ENCODE measurements at places on chromosomes 1 and 21.

GRCh38 chr1:4267381-4268261 is 367.5 kb upstream of the C1orf174 start:
- no peak for DNase-seq

GRCh38 chr1:40161888-40162397 is 756 bp downstream of the RLF start:
- no peak for DNase-seq

DNA sequence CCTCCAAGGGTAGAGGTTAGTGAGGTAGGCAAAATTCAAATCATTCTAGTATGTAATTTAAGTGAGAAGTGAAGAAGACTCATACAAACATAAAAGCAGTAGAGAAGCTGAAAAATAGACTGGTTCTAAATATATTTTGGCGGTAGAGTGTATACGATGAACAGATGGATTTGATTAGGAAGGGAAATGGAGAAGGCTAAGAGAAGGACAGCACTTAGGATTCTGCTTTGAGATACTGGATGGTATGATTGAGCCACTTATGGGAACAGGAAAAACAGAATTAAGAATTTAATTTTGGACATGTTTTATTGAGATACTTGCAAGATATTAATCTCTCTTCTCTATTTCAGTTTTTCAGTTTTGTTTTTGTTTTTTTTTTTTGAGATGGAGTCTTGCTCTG is 60.1 kb downstream of the EPB41 start:
- DNase-seq: no peak

DNA sequence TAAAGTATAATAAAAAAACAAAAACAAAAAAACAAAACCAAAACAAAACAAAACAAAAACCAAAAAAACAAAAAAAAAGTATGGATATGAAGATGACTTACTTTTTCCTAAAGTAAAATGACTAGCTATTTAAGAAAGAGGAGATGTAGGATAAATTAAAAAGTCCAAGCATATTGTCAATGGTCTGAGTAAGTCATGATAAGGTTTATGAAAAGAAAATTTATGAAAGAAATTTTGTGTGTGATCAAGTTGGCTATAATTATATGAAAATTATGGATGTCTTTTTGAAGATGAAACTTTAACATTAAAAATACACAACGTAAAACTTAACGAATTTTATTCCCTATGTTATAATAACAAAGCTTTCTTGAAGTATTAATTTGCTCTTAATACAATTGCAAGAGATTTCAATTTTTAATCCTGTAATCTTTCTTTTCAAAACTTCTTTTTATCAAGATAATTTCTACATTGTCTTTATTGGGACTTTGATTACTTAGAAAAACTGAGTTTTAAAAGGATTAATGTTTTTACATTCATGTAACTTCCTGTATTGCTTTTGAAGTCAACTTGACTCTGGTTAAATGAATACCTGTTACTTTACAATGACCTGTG is 200.9 kb upstream of the IVNS1ABP start:
- DNase-seq: no peak

- DNase-seq: no peak
These were observed 44.2 kb upstream of the RGS2 start for GRCh38 chr1:192764675-192765074.

- no peak for DNase-seq
These were observed 117.0 kb upstream of the GALNT2 start for GRCh38 chr1:229950020-229950419.

DNA sequence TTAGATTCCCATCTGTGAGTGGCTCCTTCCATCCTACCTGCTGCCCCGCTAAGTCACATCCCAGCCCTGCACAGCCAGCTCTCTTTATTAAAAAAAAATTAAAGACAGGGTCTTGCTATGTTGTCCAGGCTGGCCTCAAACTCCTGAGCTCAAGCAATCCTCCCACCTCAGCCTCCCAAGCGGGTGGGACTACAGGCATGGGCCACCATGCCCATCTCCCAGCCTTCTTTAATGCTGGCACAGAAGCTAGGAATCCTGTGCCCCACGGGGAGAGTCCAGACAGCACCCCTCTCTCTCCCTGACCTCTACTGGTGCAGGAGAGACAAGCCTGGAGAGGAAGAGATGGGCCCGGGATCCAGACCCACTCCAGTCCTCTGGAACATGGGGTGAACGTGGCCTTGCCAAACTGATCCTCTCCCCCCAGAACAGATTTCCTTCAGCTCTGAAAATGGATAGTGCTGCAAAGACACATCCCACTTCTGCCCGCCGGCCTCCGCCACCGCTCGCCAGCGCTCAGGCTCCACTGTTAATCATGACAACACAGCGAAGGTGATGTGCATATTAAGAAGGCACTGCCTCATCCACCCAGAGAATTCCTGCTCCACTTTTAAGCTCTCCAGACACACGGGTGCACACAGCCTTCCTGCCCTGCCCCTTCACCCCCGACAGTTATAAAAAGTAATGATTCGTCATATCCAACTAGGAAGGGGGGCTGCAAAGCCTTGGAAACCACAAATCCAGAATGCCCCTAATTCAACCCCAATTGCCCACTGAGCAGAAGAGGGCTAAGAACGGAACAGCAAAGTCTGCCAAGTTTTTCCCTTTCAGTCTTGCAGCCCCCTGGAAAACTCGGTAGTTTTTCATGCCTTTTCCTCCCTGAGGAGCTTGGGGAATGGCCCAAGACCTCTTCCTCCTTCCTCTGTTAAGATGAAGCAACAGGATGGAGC is 68.1 kb downstream of the MRPL37 start:
- DNase-seq: no peak

DNA sequence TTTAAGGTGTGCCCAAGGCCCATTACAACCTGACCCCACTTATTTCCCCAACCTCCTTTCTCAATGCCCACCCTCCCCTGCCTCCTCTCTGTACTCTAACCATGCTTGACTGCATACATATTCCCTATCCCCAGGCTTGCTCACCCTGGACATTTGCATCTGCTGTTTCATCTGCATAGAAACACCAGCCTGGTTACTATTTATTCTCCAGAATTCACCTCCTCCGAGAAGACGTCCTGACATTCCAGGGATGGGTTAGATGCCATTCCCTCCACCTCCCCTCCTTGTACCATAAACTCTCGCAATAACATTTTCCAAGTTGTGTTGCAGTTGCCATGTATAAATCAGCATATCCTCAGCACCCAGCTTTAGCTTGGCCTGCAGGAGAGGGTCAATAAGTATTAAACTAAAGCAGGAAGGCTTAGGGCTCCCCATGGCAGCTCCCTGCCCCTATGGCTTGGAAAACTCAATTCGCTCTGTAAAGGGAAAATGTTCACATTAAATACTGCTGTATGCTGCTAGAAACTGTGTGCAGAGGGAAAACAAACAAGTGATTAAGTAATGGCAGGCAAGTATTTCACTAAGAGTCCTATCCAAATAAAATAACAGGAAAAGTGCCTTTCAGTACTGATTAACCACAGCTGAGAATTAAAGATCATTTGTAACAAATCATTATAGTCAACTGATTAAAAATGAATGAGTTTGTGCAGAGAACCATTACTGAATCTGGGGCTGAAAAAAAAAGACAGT is 202.3 kb downstream of the TNR start:
- no peak for DNase-seq

DNA sequence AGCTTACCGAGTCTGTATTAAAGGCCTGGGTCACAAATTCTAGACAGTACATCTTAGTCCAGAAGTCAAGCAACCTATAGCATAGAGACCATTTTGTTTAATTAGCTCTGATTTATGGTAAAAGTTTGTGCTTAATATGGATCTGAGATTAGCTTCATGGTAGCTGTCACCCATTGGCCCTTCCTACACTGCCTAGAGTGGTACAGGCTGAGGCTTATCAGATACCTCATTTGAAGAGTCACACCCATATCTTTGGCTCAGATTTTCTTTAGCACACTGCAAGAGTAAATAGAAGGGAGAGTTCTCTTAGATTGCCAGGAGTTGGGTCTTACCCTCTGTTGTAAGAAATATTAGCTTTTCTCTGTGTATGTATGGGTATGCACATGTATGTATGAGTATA is 3.6 kb downstream of the AK4 start:
- DNase-seq: no peak

Data from stimulated activated CD8-positive, alpha-beta memory T cell treated with anti-CD3 and anti-CD28 coated beads, Interleukin-7, amount 100 ng/mL, for 24 hours (primary cell).